ENCODE measurements at places on chromosomes 7 and 10. TPM values are rescaled to one million over a fixed set of nuclear protein-coding genes. Genes with fewer than 3 reads are reported as not detected.
A peak's percentile ranks its signal among the peaks of the same experiment; 100 is the strongest.

DNA sequence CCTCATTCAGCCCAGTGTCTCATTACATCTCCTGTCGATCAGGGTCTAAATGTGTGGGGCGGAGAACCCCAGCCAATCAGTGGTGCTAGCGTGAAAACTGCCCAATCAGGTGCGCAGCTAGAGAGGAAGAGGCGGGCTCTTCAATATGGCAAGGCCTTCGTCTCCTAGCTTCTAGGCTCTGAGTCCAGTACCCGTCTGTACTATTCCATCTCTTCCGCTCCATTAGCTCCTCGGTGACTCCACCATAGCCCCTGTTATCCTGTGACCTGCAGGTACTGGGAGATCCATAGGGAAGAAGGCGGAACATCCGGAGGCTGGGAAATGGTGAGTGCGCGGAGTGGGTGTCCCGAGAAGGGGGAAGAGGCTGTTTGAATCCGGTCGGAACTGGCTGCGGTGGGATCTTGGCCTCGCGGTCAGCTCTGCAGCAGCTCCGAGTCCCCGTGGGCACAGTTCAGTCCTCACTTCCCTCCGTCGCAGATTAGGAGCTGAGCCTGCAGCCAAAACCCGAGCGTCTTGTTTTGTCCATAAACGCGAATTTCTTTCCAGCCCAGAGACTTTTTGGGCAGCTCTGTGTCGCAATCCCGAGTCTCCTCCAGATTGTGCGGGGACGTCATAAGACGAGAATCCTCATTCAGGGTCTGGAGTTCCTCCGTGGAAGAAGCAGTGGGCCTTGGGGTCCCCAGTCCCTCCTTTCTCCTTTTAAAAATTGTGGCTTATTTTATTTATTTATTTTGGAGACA, at the start of gene ZNF727:
TSS of gene ZNF727 (plus strand) at position 134 of the 740 bp plus-strand sequence. CDS start at position 322, 188 bp downstream.
- peak within 1 kb of the TSS; percentile 67 for H3K27ac ChIP-seq
- peaks cover 2% of the 10 kb centered on the region for H3K4me1 ChIP-seq
- DNase-seq, result peak; percentile 55
- peaks cover 10% of the 10 kb centered on the region for H3K36me3 ChIP-seq

- no peak overlapping the region for H3K4me3 ChIP-seq
- no peak overlapping the region for H3K27ac ChIP-seq
- H3K36me3 ChIP-seq, result no peaks in the 10 kb centered on the region
Measured at GRCh38 chr10:664301-664700, 25.2 kb downstream of the DIP2C start.

DNA sequence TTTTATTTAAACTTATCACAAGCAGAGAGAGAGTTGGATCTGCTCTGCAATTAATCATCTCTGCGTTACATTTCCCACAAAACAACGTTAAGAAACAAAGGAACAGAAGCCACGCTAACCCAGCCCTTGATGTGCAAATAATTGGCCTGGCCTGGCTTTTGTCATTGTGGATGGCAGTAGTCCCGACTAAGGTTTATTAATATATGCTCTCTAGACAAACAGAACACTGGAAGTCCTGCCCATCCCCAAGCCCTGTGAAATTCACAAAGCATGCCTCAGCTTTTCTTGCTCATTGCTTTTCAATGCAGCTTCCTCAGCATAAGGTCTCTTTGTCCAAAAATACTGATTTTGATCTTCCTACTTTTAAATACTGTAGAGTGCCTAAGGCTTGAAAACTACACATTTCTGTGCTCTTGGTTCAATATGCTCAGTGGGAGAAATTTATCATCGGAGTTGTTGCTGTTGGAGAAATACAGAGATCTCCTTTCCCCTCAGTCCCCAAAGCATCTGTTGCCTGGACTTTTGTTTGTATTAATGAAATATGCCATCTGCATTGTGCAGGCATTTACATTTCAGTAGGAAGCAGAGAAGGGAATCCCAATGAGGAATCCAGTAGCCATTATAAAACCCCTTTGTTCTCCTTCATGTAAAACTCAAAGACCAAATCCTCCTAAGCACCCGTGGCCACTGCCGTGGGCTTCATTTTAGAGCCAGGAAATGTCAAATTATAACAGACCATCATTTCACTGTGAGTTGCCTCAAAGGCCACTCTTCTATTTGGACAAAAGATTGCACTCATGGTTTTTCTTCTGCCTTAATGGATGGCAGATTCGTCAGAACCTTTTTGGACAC, 61.1 kb downstream of the SORCS1 start:
- no peak for DNase-seq
- no peaks in the 10 kb centered on the region for H3K36me3 ChIP-seq
- H3K27me3 ChIP-seq, result no peaks in the 10 kb centered on the region
- H3K27ac ChIP-seq, result no peak overlapping the region
- H3K4me3 ChIP-seq, result no peak overlapping the region

DNA sequence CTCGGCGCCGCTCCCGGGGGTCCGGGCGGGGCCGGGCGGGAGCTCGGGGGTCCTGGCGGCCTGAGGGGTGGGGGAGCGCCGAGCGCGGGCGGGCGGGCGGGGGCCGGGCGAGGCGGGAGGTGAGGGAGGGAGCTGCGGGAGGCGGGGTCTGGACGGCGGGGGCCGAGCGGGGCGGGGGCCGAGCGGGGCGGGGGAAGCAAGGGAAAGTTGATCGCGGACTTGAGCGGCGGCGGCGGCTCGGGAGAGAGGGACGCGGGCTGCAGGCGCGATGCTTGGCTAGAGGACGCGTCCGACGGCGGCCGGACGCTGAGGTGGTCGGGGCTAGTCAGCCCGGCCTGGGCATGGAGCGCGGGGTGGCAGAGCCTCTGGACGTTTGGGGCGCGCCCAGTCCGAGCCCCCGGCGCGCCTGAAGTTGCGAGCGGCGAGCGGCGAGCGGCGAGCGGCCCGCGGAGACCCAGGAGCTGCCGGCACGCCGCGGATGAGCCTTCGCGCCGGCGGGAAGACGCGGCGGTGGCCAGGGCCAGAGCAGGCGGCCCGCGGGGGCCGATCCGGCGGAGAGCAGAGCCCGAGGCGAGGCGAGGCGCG, at the start of gene CDH23:
TSS of gene CDH23 (plus strand) at position 210 of the 585 bp plus-strand sequence. CDS start 42,912 bp downstream, outside the sequence.
- H3K4me1 ChIP-seq, result peaks cover 8% of the 10 kb centered on the region
- peaks cover 49% of the 10 kb centered on the region for H3K27me3 ChIP-seq
- peak within 1 kb of the TSS; percentile 45 for H3K4me3 ChIP-seq
- peak; percentile 27 for DNase-seq

DNA sequence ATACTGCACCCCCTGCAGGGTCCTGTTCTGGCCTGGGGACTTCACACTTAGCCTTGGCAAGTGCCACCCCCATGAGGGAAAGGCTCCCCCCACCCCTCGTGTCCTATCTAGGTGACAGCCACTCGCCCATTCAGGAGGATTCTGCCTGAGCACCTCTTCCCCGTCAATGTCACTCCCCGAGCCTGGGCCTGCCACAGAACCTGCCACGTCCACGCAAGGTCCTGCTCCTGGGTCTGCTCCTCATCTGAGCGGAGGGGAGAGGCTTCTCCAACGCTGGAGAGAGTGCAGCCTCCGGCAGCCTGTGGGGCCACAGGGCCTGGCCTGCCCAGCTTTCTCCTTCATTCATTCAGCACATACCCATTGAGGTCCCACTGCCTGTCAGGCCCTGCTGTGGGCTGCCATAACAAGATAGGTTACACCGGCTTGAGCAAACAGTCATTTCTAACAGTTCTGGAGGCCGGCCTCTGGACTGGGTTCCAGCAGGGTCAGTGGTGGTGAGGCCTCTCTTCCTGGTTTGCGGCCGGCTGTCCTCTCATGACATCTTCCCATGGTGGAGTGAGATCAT, 92.0 kb upstream of the RET start:
- H3K4me3 ChIP-seq, result no peak overlapping the region
- no peaks in the 10 kb centered on the region for H3K27me3 ChIP-seq
- no peak overlapping the region for H3K27ac ChIP-seq
- no peaks in the 10 kb centered on the region for H3K36me3 ChIP-seq
- peaks cover 5% of the 10 kb centered on the region for H3K4me1 ChIP-seq
- DNase-seq, result no peak

Gene SPDYE8
- total RNA-seq, result not detected

Data from activated CD4-positive, alpha-beta T cell treated with anti-CD3 and anti-CD28 coated beads for 36 hours (primary cell).